ENCODE measurements at places on chromosomes 16 and 17.
A peak's percentile ranks its signal among the peaks of the same experiment; 100 is the strongest.

- peak; percentile 50 for DNase-seq
Measured at GRCh38 chr17:44331249-44331760, 6.7 kb upstream of the SLC25A39 start.

DNA sequence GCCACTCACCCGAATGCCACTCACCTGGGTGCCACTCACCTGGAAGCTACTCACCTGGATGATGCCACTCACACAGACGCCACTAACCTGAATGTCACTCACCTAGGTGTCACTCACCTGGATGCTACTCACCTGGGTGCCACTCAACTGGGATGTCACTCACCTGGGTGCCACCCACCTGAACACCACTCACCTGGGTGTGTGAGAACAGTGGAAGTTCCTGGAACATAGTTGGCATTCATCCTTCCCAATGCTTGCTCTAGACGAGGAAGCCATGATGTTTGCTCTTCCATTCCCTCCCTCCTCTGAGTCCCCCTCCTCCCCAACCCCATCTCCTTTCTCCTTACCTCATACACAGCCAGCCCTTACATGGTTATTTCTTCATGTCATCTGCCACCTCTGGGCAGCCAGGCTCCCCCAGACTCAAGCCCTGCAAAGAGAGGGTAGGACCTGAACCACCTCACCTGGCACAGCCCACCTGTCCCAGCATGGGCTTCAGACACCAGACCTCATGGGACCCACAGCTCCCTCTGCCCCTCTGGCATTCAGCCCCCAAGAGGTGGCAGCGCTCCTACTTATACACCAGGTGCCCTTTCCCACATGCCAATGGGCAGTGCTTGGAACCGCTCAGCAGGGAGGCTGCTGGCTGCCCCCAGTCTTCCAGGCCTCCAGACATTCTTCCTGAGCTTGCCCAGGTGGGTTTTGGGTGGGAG, 171.8 kb upstream of the FOXF1 start:
- DNase-seq = no peak

- DNase-seq = no peak
Measured at GRCh38 chr17:35568561-35568960, 7.9 kb upstream of the SLFN14 start.

- peak; percentile 93 for DNase-seq
Measured at GRCh38 chr16:49643429-49644144, 212.3 kb downstream of the ZNF423 start.

- no peak for DNase-seq
Measured at GRCh38 chr16:5928476-5929065, 831.0 kb upstream of the EEF2KMT start.

DNA sequence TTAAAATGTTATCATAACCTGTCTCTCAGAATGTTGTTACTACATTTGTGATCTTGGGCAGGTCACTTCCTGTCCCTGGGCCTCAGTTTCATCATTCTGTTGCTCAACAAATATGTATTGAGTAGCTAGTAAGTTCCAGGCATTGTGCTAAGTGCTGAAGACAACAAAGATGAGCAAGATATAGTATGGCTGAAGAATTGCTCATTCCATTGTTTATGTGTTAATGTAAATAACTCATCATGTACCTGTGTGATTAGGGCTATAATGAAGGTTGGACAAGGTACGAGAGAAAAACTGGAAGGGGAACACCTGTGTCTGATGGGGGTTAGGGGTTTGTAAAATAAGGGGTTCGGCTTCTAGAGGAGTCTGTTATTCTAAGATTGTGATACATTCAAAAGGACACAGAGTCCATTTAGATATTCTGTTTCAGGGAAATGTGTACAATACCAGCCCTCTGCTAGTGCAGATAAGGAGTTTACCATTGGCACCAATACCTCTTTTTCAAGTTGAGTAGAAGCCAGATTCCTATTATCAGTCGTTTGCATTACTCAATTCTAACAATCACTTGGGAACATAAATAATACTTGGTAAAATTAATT, 20.0 kb downstream of the TUBG1 start:
- no peak for DNase-seq

DNA sequence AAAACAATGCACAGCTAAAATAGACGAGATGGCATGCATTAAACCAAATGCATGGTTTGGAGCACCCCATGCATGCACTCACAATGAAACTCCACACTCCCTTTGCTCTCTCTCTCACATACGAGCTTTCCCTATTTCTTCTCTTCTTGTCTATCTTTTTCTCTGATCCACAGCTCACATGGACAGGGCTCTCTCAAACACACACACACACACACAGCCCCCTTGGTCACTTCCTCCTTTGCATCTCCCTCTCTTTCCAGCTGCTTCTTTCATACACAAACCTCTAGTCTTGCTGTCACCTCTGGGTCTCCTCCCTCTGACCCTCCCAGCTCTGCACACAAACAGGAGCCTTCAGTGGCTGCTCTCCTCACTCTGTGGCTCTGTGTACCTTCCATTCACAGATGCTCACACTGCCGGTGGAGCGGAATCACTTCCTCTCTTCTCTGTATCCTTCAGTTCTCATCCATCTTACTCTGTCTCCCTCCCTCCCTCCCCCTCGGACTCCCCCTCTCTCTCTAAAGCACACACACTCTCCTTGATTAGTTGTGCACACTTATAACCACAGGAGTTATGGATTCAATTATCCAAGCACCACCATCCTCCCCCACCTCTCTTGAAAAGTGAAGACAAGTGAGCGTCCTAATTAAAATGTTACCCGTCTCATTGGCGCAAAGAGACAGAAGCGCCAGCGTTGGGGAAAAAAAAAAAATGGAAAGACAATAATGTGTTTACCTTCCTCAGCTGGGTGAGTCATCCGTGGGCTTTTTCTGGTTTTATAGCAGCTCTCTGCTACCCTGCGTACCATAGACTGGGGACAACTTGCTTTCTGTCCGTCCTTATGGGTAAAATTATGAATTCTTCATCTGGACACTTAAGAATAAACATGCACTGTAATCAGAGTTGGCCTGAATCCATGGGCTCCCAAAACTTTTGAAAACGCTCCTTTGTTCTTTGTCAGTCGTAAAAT, 90.8 kb downstream of the SHISA6 start:
- DNase-seq = peak; percentile 12

DNA sequence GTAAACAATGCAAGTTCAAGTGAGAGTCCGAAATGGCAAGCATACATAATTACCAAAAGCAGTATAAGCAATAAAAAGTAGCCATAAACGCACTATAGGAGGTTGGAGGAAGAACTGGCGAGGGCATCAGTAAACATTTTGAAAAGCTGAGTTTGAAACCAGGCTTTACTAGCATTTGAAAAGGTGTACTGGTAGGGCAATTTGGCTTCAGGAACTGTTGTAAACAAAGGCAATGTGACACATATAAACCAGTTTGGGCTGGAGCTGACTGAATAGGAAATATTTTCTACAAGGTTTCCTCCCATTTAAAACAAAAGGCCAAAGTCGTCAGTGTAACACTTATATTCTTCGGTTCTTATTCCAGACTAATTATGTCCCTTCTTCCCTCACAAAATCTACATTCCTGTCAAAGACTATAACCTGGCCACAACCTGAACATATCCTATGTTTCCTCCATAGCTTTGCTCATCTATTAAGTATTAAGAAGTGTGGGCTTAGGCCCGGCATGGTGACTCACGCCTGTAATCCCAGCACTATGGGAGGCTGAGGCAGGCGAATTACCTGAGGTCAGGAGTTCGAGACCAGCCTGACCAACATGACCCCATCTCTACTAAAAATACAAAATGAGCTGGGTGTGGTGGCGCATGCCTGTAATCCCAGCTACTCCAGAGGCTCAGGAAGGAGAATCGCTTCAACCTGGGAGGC, 7.8 kb downstream of the CBX1 start:
- no peak for DNase-seq

- DNase-seq = no peak
Measured at GRCh38 chr17:17606416-17607000, 15.0 kb upstream of the PEMT start.

- DNase-seq = no peak
Measured at GRCh38 chr17:42566215-42566882, 551 bp upstream of the MLX start.

DNA sequence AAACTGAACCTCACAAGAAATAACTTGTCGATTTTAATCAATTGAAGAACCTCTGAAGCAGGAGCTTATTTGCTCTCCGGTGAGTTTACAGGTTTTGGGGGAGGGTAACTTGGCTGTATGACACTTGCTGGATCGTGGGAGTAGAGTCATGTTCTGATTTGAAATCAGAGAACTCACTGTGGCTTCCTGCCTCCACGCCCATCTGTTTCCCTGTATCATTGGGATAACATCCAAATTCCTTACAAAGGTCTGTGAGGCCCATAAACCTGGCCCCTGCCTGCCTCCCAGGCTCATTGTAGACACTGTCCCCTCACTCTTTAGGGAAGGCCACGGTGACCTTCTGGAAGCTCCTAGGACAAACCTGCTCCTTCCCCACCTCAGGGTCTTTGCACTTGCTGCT, 48.3 kb downstream of the C17orf67 start:
- DNase-seq = peak; percentile 24

- no peak for DNase-seq
Measured at GRCh38 chr17:64611369-64611768, 50.7 kb downstream of the SMURF2 start.

DNA sequence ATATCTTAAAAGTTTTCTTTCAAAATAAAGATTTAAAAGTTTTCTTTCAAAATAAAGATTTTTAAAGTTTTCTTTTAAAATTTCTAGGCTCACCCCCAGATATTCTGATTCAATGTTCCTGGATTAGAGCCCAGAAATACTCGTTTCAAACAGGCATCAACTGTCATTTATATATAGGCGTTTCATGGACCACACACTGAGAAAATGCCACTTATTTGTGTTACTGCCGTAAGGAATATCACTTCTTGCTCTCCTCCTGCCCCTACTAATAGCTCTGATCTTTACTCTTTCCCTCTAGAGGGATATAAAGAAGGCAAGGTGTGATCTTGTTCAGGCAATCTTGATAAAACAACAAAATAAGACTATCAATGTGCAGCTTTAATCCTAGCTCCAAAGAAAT, 1324.1 kb downstream of the CDH8 start:
- peak; percentile 8 for DNase-seq

- peak; percentile 54 for DNase-seq
Measured at GRCh38 chr17:61410141-61411010, 10.7 kb downstream of the TBX2 start.

DNA sequence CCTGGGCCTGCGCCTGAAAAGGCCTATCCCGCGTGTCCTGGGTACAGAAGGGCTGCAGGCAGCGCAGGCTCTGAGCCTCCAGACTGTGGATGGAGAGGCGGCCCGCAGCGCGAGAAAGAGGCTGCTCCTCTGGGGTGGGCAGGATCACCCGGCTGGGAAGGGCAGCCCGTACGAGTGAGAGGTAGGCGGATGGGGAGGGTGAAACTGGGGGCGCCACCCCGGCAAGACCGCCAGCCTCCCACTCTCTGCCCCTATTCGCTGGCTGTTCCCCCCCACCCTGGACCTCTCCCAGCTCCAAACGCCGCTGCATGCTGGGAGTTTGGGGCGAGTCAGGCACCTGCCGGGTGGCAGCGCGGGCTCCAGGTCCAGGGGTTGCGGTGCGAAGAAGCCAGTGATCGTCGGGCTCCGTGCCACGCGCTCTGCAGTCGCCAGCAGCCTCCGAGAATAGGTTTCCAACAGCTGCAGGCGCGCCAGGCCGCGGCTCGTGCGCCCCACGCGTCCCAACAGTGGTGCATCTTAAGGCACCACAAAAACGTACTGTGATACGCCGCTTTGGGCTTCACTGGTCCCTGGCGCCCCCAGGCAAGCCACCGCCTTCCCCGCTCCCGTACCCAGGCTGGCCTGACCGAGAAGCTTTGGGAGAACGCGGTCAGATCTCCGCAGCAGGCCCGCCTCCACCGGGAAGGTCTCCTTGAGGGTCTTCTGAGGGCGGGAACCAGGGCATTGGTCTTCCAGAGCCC, 1.1 kb downstream of the NOXO1 start:
- DNase-seq = no peak

- no peak for DNase-seq
Measured at GRCh38 chr17:9237661-9238301, 216.5 kb downstream of the NTN1 start.

- no peak for DNase-seq
Measured at GRCh38 chr17:28689011-28689410, 22.7 kb downstream of the PROCA1 start.

- DNase-seq = no peak
Measured at GRCh38 chr16:29649588-29650494, 13.2 kb upstream of the SPN start.

DNA sequence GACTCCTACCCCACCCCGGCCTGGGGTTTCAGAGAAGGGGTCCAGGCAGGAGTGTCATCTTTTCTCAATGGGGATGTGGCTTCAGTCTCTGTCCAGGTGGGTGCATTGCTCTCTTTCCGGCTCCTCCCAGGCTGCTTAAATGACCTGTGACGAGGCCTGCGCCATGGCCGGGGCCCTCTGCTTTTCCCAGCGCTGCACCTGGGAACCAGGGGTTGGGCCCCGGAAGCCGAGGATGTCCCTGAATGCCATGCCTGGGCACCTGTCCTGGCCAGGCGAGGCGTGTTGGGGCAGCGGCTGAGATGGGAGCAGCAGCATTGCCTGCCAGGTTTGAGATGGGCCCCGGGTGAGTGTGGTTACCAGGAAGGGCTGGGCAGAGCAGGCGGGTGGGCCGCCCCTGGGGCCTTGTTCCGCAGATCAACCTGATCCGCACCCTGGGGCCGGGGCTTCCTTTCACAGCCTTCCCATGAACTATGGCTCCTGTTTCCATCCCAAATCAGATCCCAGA, 147.4 kb downstream of the SEC14L1 start:
- DNase-seq = no peak

DNA sequence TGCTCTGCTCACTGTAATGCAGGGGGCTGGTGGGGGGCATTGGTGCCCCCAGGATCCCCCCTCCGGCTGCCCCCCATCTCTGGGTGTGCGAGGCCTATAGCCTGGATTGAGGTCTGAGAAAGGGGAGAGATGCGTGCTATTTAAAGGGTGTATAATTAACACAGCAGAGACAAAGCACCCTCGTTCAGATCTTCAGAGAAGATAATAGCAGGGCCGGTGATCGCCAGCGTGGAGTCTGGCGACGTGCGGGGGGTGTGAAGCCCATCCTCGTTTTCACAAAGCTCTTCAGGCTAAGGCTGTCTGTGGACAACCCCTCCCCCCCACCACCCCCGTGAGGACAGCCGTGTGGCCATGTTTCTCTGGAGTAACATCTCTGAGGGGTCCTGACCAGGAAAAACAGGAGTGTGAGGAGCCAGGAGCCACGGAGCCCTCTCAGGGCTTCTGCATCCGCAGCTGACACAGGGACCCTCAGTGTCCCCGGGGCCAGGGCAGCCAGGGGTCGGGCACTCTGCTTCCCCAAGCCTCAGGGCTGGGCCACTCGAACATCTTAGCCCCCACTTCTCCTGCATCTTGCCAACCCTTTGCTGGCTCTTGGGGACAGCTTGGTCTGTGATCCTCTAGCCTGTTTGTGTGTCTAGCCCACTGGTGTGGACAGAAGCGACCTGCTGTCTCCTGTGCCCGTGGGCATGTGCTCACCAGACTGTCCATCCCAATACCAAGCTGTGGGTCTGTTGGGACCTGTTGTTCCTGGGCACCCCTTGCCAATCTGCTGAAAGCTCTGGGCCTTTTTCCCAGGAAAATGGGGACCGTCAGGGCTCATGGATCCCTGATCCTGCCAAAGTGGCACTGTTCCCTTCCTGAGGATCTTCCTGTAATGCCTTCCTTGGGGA, 58.9 kb downstream of the BAIAP2 start:
- no peak for DNase-seq

Data from fibroblast of skin of abdomen (primary cell).